ENCODE measurements at places on chromosomes 5 and 9.

- no peak for DNase-seq
Observed at GRCh38 chr9:91682806-91683205, 259.2 kb upstream of the NFIL3 start.

- DNase-seq = no peak
Observed at GRCh38 chr5:142881076-142881783, 111.1 kb downstream of the ARHGAP26 start.

- DNase-seq = no peak
Observed at GRCh38 chr9:120645760-120646159, 65.8 kb upstream of the CDK5RAP2 start.

DNA sequence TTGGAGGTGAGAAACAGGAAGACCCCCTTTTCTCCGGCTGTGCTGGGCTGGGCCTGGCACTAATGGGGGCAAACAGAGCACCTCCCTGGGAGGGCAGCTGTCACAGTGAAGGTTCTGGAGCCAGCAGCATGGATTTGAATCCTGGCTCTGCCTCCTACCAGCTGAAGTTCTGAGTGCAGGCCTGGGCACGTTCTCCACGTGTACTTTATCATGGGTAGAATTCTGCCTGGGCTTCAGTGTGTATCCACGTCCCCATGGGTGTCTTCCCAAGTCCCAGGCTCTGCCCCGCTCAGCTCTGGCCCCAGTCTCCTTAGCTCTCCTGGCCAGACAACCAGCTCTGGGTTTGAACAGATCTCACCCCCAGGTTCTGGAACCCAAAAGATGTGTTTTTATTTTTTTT, 223.2 kb downstream of the PBX3 start:
- DNase-seq = no peak

- no peak for DNase-seq
Observed at GRCh38 chr9:13690595-13690994, 411.1 kb upstream of the MPDZ start.

GRCh38 chr9:120901755-120902568, 24.6 kb downstream of the TRAF1 start:
- DNase-seq = no peak

GRCh38 chr9:96172797-96173196, 129.2 kb downstream of the HSD17B3 start:
- DNase-seq = no peak

DNA sequence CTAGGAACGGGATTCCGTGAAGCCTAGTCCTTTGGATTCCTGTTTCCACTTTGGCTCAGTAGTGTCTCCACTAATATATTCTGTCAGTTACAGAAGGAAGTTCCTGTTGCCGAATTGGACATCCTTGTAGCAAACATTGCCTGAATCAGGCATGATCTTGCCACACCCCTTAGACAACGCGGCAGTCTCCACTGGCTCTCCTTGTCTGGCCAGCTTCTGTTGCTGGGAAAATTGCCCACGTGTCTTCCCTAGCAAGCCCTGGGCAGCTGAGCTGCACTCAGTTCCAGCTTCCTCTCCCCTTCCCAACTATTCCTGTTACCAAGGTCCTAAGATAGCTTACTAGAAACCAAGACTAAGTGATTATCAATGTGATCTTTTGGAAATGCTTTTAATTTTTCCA, 316.6 kb upstream of the RIOK2 start:
- no peak for DNase-seq

GRCh38 chr9:108743901-108744371, 111.8 kb downstream of the ACTL7B start:
- DNase-seq = no peak

GRCh38 chr9:7967851-7968250, 168.3 kb upstream of the DMAC1 start:
- no peak for DNase-seq

- DNase-seq = no peak
Observed at GRCh38 chr9:79604921-79605562, 33.3 kb downstream of the TLE4 start.

DNA sequence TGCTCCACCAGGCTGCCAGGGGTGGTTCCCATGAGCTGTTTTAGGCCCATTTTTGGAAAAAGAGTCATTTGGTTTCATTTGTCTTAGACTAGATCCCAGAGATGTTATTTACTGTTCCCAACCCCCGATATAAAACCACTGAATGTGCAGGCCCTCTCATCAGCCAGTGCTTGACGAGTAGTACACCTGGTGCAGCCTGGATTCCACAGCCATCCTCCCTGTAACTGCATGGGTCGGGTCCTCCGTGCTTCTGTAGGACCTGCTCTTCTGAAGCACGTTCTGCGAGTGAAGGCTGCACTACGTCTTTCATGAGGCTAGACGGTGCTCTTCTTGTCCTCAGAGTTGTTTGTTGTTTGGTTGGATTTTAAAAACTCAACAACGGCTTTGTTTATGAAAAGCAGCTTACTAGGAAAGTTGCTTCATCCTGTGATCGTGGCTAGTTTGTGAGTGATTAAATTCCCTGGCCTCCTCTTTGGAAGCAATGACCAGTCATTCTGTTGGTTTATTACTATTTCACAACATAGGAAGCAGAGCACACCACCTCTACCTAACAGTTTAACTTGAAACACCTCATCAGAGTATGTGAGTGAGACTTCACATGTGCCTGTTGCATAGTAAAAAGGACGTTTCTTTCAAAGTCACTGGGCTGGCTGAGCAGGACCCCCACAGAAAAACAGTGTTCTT, 135.2 kb downstream of the AOPEP start:
- DNase-seq = no peak
